Skeletal muscle cell (primary cell): ENCODE measurements at places on chromosomes 2 and 18.

DNA sequence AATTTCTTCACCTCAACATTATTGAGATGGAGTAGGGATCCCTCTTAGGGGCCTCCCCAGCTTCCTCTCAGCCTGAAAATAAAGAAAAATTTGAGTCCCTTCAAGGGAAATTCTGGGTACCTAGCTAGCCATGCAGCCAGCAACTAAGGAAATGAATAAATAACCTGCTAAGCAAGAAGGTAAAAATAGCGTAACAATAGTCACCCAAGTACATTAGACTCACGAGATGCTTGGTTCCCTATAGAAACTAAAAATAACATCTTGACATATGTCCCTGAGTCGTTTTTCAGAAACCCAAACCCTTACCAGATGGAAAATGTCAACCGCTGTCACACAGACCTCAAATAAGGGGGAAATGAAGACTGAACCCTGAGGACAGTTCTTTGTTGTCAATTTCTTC, 51.9 kb downstream of the CACNB4 start:
- DNase-seq, result no peak

GRCh38 chr2:3025984-3026383, 351.6 kb downstream of the EIPR1 start:
- no peak for DNase-seq

- DNase-seq, result no peak
These were observed 18.9 kb upstream of the KLHL23 start for GRCh38 chr2:169714699-169715098.

- no peak for DNase-seq
These were observed 48.4 kb downstream of the LRRTM1 start for GRCh38 chr2:80255918-80256781.

GRCh38 chr2:8511868-8512612, 169.8 kb upstream of the ID2 start:
- no peak for DNase-seq

GRCh38 chr2:96267159-96267971, 1.3 kb downstream of the CIAO1 start:
- no peak for DNase-seq

- no peak for DNase-seq
These were observed 416.3 kb downstream of the LRP1B start for GRCh38 chr2:141714496-141714895.

DNA sequence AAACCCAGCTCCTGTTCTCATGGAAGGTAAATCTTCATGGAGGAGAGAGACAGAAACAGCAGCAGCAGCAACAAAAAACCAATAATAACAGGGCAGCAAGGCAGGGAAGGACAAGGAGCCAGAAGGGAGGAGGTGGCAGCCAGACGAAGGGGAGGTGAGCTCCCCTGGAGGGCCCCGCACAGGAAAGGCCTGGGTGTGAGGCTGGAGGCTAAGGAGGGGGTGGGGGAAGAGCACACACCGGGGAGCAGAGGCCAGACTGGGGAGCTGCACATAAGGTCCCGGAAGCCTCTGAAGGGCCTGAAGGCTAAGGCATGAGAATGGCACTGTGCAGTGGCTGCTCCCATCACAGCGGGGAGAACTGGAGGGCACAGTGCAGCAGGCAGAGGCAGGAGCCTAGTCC, 94.8 kb upstream of the SMAD7 start:
- no peak for DNase-seq

DNA sequence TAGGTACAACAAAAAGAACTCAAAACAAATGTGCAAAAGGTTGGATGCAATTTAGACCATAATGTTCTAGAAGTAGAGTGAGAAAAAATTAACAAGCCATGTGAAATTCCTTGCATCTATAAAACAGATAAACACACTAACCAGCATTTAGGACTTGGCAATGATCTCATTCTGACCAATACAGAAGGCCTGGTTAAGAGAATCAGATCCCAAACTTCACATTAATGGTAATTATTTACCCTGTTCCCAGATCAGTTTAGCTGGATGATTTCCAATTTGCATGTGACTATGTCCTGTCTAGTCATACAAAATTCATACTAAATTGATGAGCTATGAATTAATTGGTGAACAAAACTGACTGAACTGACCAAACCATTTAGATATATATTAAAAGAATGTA, 98.4 kb upstream of the FIGN start:
- DNase-seq, result no peak

GRCh38 chr2:237585590-237586221, 4.8 kb downstream of the RAB17 start:
- no peak for DNase-seq

GRCh38 chr18:44409515-44409914, 271.2 kb upstream of the SETBP1 start:
- DNase-seq, result no peak

DNA sequence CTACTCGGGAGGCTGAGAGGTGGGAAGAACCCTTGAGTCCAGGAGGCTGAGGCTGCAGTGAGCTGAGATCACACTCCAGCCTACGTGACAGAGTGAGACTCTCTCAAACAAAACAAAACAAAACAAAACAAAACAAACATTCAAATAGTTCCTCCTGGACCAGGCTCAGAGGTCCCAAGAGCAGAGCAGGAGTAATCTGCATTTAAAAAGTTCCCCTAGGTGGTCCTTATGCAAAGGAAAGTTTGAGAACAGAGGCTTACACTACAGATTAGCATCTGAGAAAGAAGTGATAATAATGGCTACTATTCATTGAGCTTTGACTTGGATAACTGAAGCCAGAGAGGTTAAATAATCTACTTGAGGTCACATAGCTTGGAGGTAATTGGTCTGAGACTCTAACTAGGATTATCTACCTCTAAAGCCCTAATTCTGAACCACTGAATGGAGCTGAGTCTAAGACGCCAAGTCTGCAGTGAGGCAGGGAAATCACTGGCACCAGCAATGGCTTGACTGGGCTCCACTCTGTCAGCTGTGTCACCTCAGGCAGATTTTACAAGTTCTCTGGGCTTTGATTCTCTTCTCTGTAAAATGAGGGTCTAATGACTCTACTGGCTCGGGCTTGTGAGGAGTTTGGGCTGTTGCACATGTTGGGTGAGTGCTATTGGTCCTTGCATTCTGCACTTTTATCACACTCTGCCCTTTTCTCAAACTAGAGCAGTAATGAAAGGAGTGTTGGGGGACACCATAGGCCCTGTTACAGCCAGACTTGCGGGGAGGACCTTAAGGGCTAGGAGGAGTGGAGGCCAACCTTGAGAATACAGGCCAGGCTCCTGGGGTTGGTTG, 29.2 kb upstream of the DLX2 start:
- no peak for DNase-seq

DNA sequence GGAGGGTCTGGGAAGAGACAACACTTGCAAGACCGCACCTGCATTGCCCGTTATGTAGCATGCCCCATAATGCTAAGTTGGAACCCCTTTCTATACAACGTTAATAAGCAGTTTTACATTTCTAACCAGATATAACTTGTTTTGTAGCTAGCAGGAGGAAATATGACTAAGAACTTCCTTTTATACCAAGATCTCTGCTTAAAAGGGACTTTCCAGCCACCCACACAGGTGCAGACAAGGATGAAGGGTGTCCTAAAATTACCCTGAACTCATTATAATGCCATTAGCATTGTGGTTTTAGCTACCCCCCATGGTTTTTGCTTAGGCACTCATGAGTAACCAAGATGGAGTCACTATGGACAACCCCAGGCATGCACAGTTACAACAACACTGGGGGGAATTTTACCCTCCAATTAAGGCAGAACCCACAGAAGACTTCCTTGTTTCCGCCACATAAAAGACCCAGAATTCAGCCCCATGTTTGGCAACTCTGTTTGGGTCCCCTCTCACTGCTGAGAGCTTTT, 362.8 kb downstream of the CBLN2 start:
- DNase-seq, result no peak

DNA sequence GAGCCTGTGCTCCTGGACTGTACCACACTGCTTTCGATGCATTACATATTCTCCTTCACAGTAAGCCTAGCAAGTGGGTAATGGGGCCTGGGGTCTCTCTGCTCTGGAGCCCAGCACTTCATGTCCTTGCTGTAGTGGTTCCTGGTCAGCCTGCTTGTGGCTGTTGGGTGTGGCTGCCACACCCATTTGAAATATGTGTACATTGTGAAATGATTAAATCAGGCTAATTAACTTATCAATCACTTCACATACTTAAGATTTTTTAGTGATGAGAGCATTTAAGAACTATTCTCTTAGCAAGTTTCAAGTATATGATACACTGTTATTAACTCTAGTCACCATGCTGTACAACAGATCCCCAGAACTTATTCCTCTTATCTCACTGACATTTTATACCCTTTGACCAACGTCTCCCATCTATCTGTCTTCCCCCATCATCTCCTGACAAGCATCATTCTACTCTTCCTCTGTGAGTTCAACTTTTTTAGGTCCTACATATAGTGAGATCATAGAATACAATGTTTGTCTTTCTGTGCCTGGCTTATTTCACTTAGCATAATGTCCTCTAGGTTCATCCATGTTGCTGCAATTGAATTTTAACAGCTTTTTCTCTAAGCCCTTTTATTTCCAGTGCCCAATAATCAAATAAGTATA, 92.1 kb downstream of the LYPD6 start:
- DNase-seq, result no peak

GRCh38 chr2:27856386-27856785, 33.8 kb downstream of the RBKS start:
- no peak for DNase-seq

GRCh38 chr2:40173276-40173675, 278.6 kb downstream of the SLC8A1 start:
- no peak for DNase-seq

DNA sequence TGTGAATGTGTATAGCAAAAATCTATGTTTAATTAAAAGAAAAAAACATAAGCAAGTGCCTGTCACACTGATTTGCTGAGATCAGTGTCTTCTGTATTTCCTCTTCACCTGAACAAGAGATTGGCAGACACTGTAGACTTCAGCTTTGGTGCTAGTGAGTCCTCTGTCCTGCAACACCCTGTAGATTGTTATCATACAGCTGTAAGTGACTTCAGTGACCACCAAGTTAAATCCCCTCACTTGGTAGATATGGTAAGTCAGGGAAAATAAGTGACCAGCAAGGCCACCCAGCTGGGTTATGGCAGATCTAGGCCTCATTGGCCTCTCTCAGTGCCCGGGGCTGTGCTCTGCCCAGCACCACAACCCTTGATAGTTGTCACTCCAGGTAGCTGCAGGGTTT, 119.7 kb upstream of the EML6 start:
- DNase-seq, result no peak

GRCh38 chr2:199814817-199815211, 36.2 kb downstream of the FTCDNL1 start:
- DNase-seq, result no peak

DNA sequence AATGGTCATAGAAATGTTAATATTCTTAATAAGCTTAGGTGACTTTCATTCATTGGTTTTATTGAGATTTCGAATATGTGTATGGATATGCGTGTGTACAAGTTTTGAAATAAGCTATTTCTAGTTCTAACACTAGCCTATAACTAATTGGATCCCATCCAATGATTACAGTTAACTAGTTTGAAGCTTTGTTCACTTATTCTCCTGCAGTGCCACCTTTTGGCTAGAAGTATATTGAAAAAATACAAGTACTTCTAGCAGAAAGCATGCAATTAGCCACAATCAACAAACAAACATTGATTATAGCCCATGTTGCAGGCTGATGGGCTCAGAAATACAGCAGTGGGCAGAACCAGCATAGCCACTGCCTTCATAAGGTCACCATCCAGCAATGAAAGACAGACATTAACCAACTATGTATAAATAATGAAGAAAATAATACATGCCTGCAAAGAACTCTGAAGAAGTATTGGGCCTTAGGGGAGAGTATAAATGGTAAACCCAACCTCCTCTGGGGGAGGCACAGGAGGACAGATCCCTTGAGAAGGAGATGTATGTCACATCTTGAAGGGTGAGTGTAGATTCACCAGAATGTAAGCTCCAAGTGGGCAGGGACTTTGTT, 5.1 kb upstream of the PIEZO2 start:
- no peak for DNase-seq

DNA sequence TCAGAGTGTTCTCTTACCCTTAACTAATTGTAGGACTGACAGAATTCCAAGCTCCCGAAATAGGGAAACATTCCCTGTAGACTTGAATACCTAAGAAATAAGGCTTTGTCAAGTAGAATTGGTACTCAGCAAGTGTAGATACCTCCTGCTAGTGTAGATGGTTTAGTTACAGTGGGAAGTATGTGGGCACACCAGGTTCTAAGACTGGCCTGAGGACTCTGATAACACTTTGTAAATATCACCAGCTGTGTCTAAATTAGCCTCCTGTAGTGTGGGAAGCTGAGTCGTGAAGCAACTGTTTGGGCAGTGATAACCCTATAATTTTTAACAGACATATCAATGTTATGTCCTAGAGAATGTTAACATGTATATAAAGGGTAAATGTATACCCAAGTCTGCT, 304.5 kb downstream of the SLC8A1 start:
- DNase-seq, result no peak

- DNase-seq, result peak; percentile 74
These were observed 77.6 kb downstream of the AP1S3 start for GRCh38 chr2:223759569-223760430.

DNA sequence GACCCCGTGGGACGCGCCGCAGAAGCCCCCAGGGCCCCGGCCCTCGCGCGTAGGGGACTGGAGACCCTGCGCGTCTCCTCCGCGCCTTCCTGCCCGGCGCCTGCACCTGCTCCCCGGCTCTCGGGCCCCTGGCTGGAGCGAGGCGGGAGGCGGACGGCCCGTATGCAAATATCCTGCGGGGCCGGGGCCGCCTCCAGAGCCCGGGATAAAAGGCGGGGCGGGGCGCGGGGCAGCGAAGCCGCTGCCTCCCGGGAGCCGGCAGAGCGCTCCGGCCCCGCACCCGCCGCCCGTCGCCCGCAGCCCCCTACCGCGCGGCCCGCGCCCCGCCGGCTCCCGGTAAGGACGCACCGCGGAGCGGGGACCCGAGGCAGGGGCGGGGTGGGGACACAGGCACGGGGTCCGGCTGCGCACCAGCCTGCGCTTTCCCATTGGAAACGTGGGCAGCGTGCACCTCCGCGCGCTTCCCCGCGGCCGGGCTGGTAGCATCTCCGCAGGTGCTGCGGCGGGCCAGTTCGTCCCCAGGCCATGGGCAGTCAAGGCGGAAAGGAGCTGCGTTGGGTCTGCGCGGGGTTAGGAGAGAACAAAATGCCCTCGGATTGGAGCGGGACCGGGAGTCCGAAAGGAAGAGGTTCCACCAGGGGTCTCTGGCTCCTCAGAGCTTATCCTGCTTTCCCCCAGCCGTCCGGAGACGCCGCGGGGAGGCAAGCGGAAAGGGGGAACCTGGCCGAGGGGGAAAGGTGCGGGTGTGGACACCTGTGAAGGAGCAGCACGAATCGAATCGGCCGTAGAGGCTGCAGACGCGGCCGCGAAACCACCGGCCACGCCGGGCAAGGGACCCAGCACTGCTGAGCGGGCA, at the start of gene ATP6V1C2:
TSS of gene ATP6V1C2 (plus strand) at position 235 of the 856 bp plus-strand sequence. CDS start 1,220 bp downstream, outside the sequence.
- no peak for DNase-seq

DNA sequence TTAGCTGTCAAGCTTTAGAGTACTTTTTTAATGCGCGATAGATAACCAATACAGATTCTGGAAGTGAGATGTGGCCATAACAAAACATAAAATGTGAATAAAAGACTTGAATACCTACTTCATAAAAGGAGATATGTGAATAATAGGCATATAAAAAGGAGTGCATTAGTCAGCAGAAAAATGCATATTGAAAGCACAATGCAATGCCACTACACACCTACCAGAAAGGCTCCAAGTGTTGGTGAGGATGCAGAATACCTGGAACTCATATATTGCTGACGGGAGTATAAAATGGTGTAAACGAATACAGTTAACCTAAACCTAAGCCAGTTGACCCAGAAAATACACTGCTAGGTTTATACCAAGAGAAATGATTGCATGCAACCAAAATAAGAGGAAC, 10.9 kb upstream of the RAPGEF4 start:
- DNase-seq, result no peak
